ENCODE measurements at places on chromosomes 4 and X.

GRCh38 chr4:140931911-140932310 lies 175.7 kb upstream of the TBC1D9 start:
- no peak for DNase-seq

DNA sequence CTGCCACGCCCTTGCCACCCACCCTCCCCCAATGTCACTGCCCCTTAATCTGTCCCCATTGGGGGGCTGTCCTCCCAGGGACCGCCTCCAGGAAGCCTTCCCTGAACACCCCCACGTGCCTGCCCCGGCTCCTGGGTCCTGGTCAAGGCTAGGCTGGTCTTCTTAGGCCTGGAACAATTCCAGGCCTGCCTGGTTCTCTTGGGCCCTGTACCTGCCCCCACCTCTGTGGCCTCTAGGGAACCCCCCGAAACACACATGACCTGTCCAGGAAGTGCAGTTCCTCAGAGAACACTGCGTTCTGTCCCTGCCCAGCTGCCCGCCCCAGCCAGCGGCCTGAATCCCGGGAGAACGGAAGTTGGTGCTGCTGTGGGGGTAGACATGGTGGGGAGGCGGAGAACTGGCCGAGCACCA lies 5.1 kb downstream of the MXD4 start:
- no peak for DNase-seq

DNA sequence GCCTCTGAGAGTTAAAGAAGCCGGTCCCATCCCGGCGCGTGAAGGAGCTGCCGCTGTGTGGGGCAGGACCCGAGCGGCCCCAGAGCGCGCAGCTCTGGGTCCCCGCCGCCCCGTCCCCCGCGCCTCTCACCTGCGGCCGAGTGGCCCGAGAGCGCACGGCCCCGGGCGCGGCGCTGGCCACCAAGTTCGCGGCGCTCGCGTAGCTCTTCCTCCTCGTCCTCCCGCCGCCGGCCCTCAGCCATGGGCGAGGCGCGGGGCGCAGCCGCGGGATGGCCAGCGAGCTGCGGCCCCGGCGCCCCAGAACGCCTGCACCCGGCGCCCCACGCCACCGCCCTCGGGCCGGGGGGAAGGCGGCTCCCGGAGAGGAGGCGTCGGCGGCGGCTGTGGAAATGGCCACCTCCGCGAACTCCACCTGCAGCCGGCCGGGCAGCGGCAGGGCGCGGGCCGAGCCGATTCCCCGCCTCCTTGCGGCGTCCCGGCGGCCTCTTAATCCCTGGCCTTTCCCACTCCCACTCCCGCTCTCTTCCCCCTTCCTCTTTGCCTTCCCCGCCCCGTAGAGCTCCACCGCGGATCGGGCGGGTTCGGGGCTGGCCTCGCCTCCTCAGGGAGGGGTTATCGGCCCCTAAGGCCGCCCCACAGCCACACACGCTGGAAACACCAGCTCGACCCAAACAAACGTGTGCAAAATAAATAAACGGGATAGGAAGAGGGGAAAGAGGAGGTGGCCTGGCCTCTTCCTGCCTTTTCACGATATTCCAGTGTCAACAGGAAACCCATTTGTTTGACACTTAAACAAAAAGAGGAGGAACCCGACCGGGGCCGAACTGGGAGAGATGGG lies at the start of gene SH3D19:
SH3D19 (minus strand) TSS at position 495 of the 838 bp plus-strand sequence; CDS start at position 242, 253 bp downstream.
- no peak for DNase-seq

DNA sequence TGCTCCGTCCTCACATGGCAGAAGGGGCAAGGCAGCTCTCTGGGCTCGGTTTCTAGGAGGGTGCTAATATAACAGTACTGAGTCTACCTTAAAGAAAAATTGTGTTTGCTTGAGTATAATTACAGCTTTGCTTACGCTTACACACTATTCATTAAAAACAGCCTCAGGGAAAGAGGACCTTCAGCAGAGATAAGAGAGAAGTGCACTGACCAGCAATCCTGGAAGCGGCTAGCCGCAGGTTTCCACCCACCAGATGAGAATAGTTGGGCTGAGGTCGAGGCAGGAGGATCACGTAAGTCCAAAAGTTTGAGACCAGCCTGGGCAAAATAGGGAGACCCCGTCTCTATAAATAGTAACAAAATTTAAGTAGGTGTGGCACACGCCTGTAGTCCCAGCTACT lies 15.2 kb upstream of the MRFAP1 start:
- DNase-seq: no peak

DNA sequence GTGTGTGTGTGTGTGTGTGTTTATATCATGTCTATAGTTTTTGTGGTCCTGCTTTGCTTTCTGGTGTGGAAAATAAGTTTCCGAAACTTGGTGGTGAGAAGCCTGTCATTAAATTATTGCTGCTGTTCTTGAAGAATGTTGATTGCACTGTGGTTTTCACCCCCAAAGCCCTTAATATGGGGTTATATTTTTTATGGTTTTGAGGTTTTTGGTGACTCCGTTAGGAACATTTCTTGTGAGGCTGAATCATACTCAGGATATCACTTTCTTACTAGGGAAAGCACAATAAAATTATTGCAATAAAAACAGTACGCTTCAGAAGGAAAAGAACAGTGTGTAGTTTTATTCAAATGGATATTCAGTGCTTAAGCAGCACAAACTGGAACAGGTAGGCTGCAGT lies 539.1 kb upstream of the MAGEB18 start:
- DNase-seq: no peak

DNA sequence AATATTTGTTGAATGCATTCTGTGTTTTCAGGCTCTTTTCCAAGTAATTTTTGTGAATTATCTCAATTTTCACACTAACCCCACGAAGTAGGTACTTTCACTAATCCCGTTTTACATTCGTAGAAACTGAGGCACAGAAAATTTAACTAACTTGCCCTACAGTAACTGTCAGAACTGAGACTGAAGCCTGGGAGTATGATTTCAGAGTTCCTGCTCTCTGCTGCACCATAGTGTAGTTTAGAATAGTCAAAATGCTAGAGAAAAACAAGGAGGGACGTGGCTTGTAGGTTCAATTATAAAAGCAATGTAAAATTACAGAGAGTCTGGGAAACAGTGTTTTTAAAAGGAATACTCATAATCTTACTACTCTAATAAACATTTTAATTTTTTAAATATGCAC lies 2.2 kb downstream of the CLCN3 start:
- no peak for DNase-seq

- DNase-seq: no peak
Observed at GRCh38 chr4:23884741-23885140, 5.1 kb downstream of the PPARGC1A start.

DNA sequence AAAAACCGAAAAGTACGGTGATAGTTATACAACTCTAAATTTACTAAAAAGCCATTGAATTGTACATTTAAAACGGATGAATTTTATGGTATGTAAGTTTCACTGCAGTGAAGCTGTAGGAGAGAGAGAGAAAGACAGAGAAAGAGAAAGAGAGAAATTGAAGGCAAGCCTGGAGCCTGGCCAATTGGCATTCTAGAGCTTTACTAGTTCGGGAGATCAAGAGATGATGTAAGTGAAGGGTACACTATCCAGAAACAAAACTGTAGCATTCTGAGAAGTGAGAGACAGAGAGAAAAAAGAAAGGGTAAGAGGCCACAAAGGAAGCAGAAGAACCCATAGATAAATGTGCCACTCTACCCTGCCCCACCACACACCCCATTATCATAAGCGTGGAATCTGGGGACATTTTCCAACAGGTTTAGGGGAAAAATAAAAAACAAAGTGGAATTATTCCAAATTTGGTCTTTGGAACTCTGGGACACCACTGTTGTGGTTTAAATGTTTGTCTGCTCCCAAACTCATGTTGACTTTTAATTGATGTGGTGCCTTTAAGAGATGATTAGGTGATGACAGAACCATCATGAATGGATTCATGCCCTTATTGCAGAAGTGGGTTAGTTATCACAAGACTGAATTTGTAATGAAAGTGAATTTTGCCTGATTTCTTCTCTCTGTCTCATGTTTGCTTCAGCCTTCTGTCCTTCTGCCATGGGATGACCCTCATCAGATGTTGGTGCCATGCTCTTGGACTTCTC lies 123.0 kb upstream of the PLS3 start:
- no peak for DNase-seq

- DNase-seq: no peak
Observed at GRCh38 chr4:151688003-151688784, 72.6 kb downstream of the GATB start.

DNA sequence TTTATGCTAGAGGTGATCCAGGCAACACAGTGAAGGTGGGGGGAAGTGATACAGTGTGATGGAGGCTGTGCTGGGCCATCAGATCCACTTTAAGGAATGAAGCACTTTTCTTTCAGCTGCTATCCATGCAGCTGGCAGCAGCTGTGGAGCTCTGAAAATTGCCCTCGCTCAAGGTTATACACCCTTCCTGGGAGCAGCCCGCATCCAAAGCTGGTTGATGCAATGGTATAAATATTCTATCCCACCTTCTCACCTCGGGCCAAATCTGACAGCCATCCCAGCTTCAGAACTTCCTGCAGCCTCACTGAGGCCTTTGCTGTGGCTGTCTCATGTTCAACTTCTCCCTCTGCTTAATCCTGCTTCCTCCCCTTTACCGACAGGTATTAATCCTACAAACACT lies 18.6 kb downstream of the CXCL13 start:
- DNase-seq: no peak

GRCh38 chr4:181077341-181077740 lies 1165.9 kb upstream of the TENM3 start:
- DNase-seq: no peak

- DNase-seq: no peak
Observed at GRCh38 chrX:38618180-38618579, 56.8 kb downstream of the TSPAN7 start.

GRCh38 chr4:48556268-48556667 lies 66.2 kb downstream of the ZAR1 start:
- no peak for DNase-seq

- no peak for DNase-seq
Observed at GRCh38 chrX:114071412-114071811, 512.5 kb upstream of the HTR2C start.

DNA sequence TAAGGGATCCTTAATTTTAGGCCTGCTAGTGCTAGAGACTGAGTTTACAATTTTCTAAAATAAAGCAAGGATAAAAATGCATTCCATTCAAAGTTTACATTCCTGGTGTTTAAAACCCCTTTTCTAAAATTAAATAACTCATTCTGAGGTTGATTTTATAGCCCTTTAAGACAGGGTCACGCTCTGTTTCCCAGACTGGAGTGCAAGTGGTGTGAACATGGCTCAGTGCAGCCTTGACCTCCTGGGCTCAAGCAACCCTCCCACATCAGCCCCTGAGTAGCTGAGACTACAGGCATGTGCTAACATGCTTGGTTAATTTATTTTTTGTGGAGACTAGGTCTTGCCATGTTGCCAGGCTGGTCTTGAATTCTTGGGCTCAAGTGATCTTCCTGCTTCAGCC lies 6.8 kb upstream of the CDKL2 start:
- DNase-seq: no peak

- no peak for DNase-seq
Observed at GRCh38 chrX:123222920-123223319, 38.8 kb downstream of the GRIA3 start.

- no peak for DNase-seq
Observed at GRCh38 chrX:73262991-73263390, 48.3 kb upstream of the NAP1L2 start.

DNA sequence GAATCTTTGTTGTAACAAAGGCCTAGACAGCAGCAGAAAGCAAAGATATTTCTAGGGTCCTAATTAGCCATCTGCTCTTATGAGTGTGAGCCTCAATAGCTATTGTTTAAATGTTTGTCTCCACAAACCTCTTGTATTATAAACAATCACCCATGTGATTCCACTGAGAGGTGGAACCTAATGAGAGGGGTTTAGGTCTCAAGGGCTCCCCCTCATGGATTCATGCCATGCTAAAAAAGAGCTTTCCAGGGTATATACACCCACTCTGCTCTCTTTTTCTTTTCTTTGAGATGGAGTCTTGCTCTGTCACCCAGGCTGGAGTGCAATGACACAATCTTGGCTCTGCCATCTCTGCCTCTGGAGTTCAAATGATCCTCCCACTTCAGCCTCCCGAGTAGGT lies 42.1 kb downstream of the TRIM61 start:
- DNase-seq: no peak

- no peak for DNase-seq
Observed at GRCh38 chrX:41435708-41436107, 11.4 kb upstream of the NYX start.

- no peak for DNase-seq
Observed at GRCh38 chrX:65635378-65635777, 32.1 kb upstream of the MSN start.

- DNase-seq: no peak
Observed at GRCh38 chr4:81207828-81208227, 7.2 kb downstream of the PRKG2 start.

- DNase-seq: no peak
Observed at GRCh38 chrX:73877687-73878086, 314.7 kb downstream of the CHIC1 start.

DNA sequence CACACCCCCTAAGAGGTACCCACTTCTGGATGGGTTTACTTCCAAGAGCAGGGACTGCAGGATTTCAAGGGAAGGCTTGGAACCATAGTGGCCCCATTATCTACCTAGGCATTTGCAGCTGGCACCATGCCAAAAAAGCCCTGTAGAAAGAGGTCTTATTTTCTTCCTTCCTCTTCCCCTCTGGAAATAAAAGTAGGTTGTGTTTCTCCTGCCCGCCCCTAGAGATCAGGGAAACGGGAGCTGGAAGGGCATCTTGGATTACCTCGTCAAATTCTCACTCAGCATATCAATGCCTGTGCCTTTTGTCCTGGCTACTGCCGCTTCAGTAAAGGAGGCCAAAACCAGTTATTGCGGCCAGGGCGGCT lies 1.6 kb downstream of the SCD5 start:
- no peak for DNase-seq

GRCh38 chr4:89598602-89599001 lies 238.4 kb downstream of the SNCA start:
- DNase-seq: no peak

GRCh38 chrX:66020631-66021334 lies 19.1 kb downstream of the VSIG4 start:
- no peak for DNase-seq

DNA sequence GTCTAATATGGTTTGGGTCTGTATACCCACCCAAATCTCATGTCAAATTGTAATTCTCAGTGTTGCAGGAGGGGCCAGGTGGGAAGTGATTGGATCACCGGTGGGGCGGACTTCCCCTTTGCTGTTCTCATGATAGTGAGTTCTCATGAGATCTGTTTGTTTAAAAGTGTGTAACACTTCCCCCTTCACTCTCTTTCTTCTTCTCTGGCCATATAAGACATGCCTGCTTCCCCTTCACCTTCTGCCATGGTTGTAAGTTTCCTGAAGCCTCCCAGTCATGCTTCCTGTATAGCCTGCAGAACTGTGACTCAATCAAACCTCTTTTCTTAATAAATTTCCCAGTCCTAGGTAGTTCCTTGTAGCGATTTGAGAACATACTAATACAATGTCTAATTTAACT lies 19.7 kb upstream of the SCRG1 start:
- DNase-seq: no peak

GRCh38 chrX:47061238-47061919 lies 16.9 kb upstream of the RGN start:
- DNase-seq: no peak

GRCh38 chrX:139831017-139831416 lies 101.8 kb downstream of the ATP11C start:
- DNase-seq: no peak

- DNase-seq: no peak
Observed at GRCh38 chrX:21723084-21723483, 34.8 kb downstream of the SMPX start.

Data from SHP77 treated with DMSO at 0.1 percent for 48 hours (cell line).